ENCODE measurements at places on chromosomes 2 and 18.
A peak's percentile ranks its signal among the peaks of the same experiment; 100 is the strongest.

DNA sequence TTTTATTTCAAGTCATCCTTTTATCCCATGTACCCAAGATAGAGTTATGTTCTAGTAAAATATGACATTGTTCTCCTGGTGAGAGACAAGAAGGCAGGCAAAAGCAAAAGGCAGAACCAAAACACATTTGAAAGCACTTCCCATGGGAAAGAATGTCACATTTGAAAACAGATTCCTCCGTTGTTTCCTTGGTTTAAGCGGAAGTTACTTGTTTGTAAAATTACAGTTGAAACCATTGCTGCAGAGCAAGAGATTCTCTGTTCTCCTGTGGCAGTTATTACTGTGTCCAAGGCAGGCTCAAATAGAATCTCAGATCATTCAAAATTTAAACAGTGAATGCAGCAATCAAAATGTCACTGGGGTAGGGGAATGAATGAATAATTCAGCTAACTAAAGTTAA is 149.6 kb downstream of the MTCL1 start:
- no peak for DNase-seq

- DNase-seq = peak; percentile 27
These were observed 103.4 kb downstream of the ALPK2 start for GRCh38 chr18:58525517-58525916.

- no peak for DNase-seq
These were observed 95.4 kb downstream of the HNMT start for GRCh38 chr2:138059487-138060300.

GRCh38 chr2:127577973-127578372 is 42.5 kb downstream of the MYO7B start:
- DNase-seq = no peak

- no peak for DNase-seq
These were observed 137.9 kb upstream of the CXCR4 start for GRCh38 chr2:136255648-136256461.

GRCh38 chr2:27711804-27712203 is 48.1 kb downstream of the SLC4A1AP start:
- DNase-seq = no peak

DNA sequence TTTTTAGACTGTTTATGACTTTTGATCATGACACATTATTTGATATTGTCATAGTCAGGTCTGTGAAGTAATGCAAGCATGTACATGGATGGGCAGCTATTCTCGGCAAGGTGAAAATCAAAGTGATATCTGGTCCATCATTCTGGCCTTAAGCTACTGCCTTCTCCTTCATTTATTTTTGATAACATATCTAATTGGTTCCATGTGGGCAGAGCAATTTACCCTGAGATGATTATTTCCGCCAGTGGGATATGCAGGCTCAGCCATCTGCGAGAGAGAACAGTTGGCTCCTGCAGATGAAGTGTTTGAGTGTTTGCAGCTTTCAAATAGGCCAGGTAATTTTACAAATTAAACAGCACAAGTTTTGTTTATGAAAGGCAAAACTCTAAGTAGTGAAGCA is 116.4 kb downstream of the LYPD6 start:
- DNase-seq = no peak

GRCh38 chr18:40382197-40382596 is 1572.8 kb upstream of the PIK3C3 start:
- no peak for DNase-seq

- DNase-seq = no peak
These were observed 136.3 kb upstream of the CCDC68 start for GRCh38 chr18:55095584-55095983.

DNA sequence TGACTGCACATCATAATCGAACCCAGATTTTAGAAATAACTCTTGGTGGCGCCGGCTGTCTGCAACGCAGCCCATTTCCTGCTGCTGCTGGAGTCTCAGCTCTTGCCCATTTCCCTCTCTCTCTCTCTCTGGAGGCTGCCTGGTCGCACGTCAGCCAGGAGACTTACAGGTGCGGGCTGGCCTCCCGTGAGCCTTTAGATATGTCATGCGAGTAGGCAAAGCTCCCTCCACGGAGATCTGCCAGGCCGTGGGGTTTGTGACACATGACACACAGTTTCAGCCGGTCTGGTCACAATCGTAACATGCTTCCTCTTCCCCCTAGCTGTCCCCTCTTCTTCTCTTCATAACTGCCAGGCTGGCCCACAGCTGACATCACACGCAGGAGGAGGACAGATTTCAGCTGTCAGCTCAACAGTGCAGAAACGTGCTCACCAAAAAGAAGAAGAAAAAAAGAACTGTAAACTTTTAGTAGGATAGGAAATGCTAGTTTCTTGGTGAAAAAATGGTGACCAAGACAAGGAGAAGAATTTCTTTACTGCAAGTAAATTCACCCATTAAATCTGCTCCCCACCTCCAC is 489.3 kb downstream of the ZNF516 start:
- no peak for DNase-seq

GRCh38 chr2:229129738-229130371 is 141.2 kb downstream of the PID1 start:
- peak; percentile 7 for DNase-seq

GRCh38 chr2:203909974-203910373 is 26.6 kb upstream of the ICOS start:
- DNase-seq = no peak

DNA sequence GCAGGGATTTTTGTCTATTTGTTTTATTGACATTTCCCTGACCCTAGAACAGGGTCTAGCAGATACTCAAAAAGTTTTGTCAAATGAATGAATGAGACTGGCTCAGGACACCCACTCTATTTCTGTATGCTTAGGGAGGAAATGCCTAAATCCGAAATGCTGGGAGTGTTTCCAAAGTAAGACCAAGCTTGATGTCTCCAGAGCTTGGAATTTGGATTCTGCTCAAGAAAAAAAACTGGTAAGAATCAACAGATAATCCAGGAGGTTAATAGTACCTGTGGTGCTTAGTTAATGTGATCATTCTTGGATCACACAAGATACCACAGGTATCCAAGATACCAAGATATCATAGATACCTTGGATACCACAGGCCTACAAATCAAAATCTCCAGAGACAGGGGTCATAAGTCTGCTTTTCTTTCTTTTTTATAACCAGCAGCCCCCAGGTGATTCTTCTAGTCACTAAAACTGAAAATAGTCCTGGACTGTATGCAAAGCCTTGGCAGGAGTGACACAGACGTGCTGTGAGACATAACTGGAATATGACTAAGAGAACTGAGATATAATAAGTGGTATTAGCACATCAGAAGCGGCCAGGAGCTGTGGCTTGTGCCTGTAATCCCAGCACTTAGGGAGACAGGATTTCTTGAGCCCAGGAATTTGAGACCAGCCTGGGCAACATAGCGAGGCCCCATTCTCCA is 39.9 kb upstream of the SP3 start:
- DNase-seq = peak; percentile 39

GRCh38 chr2:190782264-190782663 is 98.4 kb upstream of the GLS start:
- no peak for DNase-seq

DNA sequence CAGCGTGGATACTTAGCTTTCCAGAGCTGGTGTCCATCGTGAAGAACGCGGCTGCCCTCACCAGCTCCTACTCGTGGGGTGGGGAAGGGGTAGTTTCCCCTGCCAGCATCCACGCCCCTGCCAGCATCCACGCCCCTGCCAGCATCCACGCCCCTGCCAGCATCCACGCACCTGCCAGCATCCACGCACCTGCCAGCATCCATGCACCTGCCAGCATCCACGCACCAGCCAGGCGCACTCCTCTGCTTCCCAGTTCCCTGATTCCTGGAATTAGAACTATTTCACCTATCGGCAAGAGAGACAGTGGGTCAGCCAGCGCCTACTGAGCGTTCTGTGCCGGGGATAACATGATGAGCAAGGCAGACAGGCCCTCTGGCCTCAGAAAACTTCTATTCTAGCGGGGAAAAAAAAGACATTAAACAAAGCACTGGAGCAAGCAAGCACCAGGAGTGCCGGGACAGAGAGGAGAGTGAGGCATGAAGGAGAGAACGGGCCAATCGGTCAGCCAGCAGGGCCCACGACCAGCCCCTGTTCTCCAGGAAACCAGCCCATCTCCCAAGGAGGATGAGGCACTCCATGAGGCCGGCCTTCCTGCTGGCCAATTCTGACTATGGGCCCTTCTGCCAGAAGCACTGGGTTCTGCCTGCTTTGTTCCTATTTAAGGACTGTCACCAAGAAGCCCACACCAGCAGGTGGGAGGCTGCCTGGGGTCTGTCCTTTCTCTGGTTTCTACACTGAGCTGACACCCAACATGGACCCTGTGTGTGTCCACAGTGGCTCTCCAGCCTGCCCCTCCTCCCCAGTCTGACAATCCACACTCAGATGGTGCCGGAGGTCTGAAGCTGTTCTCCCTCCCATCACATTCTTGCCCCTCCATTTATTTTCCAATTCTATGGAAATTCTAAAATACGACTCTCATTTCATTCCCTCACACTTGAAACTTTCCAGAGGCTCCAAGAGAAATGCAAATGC is 78.4 kb upstream of the SALL3 start:
- DNase-seq = no peak

GRCh38 chr2:33632831-33633230 is 33.7 kb upstream of the FAM98A start:
- no peak for DNase-seq

GRCh38 chr2:142180820-142181533 is 50.2 kb upstream of the LRP1B start:
- peak; percentile 14 for DNase-seq

- DNase-seq = peak; percentile 41
These were observed at the start of gene IGFBP2 for GRCh38 chr2:216632952-216633615. TSS of gene IGFBP2 (plus strand) at chr2:216633420. CDS start at chr2:216633524, 104 bp downstream.

- no peak for DNase-seq
These were observed 72.3 kb downstream of the MCFD2 start for GRCh38 chr2:46843316-46843715.

DNA sequence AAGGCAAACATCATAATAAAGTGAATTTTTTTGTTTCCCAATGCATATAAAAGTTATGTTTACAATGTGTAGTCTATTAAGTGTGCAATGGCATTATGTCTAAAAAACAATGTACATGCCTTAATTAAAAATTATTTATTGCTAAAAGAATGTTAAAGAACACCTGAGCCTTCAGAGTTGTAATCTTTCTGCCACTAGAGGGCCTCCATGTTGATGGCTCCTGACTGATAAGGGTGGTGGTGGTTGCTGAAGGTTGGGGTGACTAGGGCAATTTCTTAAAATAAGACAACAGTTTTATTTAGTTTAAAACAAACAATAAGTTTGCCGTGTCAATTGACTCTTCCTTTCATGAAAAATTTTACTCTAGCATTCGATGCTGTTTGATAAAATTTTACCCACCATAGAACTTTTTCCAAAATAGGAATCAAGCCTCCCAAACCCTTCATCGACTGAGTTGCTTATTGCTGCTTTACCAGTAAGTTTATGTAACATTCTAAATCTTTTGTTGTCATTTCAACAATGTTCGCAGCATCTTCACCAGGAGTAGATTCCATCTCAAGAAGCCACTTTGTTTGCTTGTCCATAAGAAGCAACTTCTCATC is 32.3 kb downstream of the MAP3K2 start:
- DNase-seq = peak; percentile 9

DNA sequence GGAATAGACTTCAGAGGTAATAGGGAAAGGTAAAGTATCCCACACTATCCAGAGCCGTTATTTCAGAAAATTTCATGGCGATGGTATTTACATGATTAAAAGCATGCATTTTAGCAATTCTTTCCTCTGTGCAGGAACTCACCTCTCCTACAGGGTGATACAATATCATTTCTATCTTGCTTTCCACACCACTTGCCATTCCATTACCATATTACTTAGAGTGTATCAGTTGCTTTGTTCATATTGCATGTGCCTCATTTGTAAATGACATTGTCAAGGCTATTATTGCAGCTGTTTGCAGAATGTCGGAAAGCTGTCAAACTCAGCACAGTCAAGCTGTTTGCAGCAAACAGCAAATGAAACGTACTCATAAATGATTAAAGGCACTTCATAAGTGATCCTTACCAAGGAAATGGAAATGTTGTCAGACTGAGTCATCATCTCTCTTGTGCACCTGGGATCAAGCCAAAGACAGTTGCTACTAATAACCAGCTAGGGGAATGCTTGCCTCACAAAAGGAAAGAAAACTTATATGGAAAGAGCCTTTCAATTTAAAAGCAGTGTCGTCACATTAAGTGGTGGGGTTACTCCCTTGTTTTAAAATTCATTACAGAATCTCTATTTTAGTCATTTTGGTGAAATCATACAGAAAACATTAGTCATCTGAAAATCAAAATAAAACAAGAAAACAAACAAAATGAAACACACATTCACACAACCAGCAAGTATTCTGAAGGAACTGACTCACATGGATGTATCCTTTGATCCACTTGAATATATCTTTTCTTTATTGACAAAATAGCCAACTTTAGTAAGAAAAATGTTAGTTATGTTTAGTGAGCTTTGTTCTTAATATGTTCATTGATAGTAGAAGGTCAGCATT is 1064.1 kb upstream of the CNTNAP5 start:
- no peak for DNase-seq

DNA sequence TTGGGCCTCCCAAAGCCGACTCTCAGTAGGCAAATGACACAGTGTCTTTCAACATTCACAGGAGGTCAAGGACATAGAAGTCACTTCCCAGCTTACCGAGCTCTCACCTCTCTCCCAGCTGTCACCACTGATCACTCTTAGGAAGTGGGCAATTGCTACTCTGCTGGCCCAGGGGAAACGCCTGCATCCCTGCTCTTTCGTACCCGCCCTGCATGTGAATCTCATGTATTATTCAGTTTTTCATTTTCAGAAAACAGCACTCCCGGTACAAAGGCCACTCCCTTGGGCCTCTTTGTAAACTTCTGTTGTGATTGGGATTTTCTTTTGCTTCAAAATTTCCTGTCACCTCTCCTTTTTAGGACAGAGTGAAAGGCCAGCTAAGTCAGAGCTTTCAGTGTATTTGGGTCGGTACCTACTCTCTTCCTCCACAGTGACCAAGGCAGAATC is 15.4 kb downstream of the MRPL44 start:
- DNase-seq = no peak

DNA sequence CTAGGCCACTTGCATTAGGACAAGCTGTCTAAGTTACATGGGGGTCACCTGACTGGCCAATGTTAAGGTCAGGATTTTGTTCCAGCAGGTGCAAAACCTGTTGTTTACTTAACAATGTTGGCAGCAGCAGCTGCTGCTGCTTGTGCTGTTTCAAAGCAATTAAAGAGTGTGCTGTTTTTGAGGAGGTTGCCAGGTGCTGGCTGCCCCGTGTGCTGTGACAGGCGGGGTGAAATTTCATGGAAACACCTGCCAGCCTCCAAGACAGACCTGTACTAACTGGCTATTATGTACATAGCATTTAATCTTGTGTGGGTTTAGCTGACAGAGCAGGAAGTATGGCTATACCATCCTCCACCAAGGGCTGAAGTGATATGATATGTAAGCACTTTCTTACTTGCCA is 224.9 kb downstream of the ASXL3 start:
- no peak for DNase-seq

- DNase-seq = peak; percentile 80
These were observed 52.2 kb downstream of the NRP2 start for GRCh38 chr2:205734436-205735037.

- DNase-seq = no peak
These were observed 1478.6 kb upstream of the ACVR2A start for GRCh38 chr2:146366276-146366675.

DNA sequence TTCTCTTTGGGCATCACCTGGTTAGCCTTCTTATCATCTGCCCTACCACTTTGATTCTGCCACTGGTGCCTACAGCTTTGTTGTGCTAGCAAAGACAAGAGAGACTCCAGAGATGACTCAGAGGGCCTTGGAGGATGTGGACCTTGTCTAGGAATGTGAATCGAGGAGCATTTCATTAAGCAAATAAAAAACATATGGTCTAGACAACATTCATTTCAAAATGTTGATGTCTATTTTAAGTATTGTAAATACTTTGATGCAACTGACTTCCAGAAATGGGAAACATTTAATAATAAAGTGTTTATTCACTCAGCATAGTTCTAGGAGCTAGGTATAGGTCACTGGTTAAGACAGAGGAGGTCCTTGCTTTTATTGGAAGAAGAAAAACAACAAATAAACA is 195.5 kb downstream of the CDCA7 start:
- DNase-seq = peak; percentile 14
